Fibroblast of skin of right biceps (primary cell): ENCODE measurements at places on chromosomes 6 and 20.

GRCh38 chr6:44110005-44110676, 17.1 kb downstream of the MRPL14 start:
- no peak for DNase-seq

DNA sequence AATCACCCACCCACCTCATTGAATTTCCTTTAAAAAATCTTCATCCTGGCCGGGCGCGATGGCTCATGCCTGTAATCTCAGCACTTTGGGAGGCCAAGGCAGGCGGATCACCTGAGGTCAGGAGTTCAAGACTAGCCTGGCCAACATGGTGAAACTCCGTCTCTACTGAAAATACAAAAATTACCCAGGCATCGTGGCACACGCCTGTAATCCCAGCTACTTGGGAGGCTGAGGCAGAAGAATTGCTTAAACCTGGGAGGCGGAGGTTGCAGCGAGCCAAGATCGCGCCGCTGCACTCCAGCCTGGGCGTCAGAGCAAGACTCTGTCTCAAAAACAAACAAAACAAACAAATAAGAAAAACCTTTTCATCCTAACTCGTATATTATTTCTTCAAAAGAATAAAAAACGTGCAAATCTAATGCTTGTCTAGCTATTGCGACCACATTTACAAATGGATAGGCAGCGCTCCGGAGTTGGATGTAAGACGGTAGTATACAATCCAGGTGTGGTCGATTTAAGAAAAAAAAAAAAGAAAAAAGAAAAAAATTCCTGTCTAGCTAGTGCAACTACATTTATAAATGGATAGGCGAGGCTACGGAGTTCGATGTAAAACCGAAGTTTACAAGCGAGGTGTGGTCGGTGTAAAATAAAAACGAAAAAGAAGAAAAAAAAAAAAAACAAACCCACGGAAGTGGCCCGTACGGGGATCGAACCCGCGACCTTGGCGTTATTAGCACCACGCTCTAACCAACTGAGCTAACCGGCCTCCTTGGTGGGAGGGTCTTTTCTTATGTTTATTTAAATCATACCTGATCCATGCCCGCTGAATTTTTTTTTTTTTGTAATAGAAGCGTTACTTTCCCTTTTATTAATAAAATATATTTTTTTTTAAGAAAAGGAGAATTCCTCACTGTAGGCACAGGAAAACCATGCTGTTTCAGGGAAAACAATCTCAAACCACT, 70.7 kb upstream of the PRSS16 start:
- DNase-seq, result peak; percentile 54

GRCh38 chr6:169420912-169421543, 167.4 kb upstream of the THBS2 start:
- DNase-seq, result peak; percentile 27

GRCh38 chr20:58684291-58684690, 8.3 kb upstream of the NPEPL1 start:
- DNase-seq, result no peak

GRCh38 chr6:162541019-162541601, 186.5 kb downstream of the PRKN start:
- no peak for DNase-seq

GRCh38 chr6:16496210-16496609, 257.8 kb downstream of the GMPR start:
- DNase-seq, result no peak

GRCh38 chr6:39958947-39959346, 24.7 kb upstream of the MOCS1 start:
- no peak for DNase-seq

DNA sequence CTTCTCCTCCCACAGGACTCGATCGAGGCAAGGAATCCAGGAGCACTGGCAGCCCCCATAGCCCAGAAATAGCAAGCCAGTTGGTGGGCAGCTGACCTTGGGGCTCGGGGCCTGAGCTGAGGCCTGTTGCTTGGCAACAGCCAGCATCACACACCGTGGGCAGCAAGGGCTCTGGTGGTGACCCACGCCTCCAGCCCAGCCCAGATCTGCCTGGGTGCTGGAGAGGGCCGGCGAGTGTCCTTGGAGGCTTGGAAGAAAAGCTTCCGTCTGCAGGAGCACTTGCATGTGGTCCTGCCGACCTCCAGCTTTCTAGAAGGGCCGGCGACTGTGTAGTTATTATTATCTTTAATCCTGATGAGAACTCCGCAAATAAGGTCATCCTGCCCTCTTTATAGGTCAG, 67.3 kb downstream of the STK35 start:
- no peak for DNase-seq

- DNase-seq, result no peak
Observed at GRCh38 chr20:5687884-5688283, 62.3 kb upstream of the SHLD1 start.

DNA sequence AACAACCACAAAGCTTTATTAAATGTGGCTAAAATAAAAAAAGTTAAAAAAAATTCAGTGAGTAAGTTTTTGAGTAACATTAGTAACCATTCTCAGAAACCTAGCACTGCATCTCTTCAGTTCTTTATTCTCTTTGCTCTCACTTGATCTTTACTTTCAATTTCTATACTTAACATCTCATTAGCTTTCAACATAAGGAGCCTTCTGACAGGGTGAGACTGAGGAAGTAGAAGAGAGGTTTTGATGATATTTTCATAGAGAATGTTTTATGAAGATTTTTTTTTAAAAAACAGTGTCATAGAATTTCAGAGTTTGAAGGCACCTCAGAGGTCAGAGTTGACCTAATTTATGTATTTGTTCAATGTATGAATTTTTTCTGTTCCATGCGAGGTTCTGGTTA, 60.8 kb downstream of the FAM83B start:
- DNase-seq, result no peak

GRCh38 chr6:11404081-11404480, 133.5 kb upstream of the TMEM170B start:
- DNase-seq, result no peak

DNA sequence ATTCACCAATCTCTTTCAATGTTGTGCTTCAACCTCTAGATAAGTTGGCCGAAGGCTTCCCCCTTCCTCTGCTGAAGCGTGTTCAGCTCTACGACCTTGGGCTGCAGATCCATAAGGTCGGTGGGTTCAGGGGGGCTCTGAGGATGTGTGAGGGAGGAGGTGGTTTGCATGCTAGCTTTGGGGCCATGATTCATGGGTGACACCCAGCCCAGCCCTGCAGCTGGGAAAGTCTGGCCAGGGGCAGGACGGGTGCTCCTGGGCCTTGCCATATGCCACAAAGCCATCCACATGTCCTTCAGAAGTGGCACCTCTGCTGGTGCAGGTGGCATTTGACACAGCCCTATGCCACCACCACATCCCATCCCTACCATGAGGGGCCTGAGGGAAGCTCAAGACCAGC, 27.6 kb downstream of the LBP start:
- DNase-seq, result no peak

DNA sequence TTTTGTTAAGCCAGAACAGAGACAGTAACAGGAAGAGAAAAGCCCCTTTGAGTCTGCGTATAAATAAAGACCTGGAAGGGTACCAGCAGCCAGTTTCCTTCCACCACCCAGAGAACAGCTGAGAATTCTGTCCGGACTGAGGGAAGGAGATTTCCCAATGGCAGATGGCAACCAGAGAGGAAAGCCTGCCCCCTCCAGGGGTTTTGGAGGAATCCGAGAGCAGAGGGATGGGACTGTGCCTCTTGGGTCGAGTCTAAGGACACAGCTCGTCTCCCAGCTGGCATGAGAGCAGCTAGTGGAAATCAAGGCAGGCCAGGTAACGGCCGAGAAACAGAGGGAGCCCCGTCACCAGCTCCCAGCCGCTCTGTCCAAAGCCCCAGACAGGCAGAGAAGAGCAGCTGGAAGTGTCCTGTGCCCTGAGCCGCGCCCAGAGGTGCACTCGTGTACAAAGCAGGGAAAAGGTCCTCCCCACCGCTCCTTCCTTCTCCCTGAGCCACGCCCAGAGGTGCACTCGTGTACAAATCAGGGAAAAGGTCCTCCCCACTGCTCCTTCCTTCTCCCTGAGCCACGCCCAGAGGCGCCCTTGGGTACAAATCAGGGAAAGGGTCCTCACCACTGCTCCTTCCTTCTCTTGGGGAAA, 134.0 kb upstream of the SNX9 start:
- DNase-seq, result no peak

DNA sequence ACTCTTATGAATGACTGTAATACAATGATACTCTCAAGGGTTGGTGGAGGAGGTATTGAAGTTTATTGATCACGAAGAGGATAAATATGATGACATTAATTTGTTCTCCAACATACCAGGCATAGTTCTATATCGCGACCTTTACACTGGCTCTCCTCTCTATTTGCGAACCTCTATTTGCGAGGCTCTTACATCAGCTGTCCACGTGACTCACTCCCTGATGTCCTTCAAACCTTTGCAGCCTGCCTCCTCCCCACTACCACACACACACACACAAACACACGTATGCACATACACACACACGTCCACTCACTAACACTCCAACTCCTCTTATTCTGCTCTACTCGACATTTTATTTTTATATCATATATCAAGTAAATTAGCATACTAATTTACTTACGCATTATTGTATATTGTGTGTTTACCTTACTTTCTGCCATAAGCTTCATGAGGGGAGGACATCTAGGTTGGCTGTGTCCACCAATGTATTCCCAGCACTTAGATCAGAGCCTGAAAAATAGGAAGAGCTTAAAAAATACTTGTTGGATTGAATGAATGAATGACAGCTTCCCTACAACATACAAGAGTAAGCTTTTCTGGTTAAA, 53.3 kb upstream of the TNFRSF21 start:
- no peak for DNase-seq

- no peak for DNase-seq
Observed at GRCh38 chr6:159800141-159800865, at the start of gene PNLDC1. Gene PNLDC1, plus strand, starts transcription at chr6:159800276. Its CDS starts 32 bp downstream, at chr6:159800308.

GRCh38 chr6:56757588-56757984, 114.9 kb upstream of the DST start:
- DNase-seq, result peak; percentile 32

GRCh38 chr6:15623276-15624116, 39.3 kb downstream of the DTNBP1 start:
- peak; percentile 27 for DNase-seq

GRCh38 chr6:167079853-167080297, 43.0 kb upstream of the CCR6 start:
- DNase-seq, result no peak

- DNase-seq, result peak; percentile 69
Observed at GRCh38 chr6:21003780-21004541, 469.7 kb downstream of the CDKAL1 start.

- no peak for DNase-seq
Observed at GRCh38 chr6:27865850-27866356, 46.3 kb downstream of the OR2B2 start.
